ENCODE measurements at places on chromosomes 1 and 21. TPM values are rescaled to one million over a fixed set of nuclear protein-coding genes. Genes with fewer than 3 reads are reported as not detected.

GRCh38 chr1:205217418-205217817 is 5.9 kb upstream of the DSTYK start:
- no peak for DNase-seq

GRCh38 chr21:44314561-44314960 is 14.7 kb downstream of the PFKL start:
- no peak for DNase-seq

DNA sequence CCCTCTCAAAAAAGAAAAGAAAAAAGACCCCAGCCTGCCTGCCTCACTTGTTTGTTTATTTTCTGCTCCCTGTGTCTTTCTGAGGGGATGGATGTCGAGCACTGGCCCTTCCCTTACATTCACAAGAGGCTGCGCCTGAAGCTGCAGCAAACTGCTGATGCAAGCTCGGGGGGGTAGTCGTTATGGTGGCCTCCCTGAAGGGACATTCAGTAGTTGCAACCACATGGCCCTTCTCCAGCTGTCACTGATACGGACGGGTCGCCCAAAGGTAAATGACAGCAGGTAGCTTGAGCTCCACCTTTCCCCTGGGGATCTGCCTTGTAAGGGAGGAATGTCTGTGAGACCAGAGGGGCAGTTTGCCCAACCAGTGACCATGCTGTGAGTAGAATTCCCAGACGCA is 17.7 kb downstream of the PLEKHM2 start:
- DNase-seq, result no peak

DNA sequence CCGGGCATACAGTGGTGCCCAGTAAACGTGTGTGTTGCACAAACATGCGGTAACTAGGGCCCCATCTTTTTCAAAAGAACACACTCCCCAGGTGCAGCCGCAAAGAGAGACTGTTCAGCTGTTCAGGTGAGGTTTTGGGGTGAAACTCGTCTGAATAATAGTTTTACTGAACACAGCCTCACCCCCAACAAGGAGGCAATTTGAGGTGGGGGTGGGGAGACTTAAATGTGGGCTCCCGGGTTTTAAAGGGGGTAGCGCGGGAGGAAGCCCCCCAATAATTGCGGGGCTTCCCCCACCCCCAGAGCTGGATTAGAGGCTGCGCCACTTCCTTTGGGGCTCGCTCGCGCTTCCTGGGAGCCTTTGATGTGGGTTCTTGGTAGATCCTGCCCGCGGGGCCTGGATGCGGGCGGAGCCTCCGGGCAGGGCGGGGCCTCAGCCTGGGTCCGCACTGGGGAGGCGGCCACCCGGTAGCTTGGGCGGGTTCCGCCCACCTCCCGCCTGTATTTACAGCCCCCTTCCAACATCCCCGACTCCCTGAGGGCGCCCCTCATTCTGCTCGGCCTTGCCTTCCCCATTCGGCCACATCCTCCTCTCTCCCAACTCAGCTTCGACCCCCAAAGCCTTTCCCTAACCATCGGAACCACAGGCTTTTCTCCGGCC is 6.4 kb upstream of the EPHA2 start:
- DNase-seq, result no peak

GRCh38 chr1:224359207-224359606 is 2.5 kb downstream of the CNIH4 start:
- DNase-seq, result no peak

DNA sequence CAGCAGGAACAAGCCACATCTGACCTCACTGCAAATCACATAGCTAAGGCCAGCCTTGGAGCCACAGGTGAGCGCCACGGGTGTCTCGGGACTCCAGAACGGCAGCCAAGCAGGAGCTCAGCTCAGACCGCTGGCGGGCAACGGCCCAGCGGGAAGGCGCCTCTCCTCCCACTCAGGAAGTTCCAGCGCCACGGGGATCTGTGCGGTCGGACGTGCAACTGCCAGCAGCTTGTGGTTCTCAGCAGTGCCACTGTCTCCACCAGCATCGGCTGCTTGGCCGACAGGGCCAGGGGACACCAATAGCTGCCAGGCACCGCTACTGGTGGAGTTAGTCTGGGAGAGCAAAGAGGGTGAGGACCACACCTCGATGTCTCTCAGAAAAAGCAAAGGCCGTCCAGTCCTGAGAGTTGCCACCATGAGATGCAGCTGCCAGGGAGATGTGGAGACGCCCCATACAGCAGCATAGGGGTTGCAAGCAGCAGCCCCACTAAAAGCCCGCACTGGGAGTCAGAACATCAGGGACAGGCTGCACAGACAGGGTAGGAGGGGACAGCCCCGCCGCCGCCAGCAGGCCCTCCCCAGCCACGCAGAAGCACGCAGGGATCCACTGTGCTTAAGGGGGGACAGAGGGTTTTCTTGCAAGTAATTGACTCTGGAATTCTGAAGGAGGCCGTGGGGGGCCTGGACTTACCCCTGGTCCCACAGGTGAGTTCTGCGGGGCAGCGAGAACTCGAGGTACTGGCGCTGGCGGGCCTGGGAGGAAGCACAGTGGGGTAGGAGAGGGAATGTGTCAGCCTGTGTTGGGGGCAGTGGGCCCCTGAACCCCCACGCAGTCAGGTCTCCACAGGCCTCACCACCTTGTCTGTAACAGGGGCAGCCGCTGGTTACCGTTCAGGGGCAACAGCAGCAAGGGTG is 83.5 kb downstream of the NPHP4 start:
- no peak for DNase-seq

- no peak for DNase-seq
These were observed 8.6 kb downstream of the CRABP2 start for GRCh38 chr1:156696755-156697154.

DNA sequence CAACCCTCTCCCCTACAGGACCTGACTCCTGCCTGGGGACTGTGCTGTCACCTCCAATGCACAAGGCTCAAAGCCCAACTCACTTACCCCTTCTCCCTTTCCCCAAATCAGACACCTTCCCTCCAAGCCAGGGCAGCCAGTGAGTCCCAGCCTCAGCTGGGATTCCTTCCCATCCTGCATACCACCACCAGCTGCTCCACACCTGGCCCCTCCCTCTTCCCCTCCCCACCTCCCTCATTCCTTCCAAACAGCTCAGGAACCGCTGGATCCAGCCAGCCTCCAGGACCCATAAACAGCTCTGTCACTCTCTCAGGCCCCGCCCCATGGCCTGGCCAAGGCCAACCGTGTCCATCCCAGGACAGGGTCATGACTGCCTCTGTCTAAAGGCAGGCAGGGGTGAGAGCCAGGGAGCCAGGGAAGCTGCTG is 41.4 kb downstream of the ACOT7 start:
- no peak for DNase-seq

DNA sequence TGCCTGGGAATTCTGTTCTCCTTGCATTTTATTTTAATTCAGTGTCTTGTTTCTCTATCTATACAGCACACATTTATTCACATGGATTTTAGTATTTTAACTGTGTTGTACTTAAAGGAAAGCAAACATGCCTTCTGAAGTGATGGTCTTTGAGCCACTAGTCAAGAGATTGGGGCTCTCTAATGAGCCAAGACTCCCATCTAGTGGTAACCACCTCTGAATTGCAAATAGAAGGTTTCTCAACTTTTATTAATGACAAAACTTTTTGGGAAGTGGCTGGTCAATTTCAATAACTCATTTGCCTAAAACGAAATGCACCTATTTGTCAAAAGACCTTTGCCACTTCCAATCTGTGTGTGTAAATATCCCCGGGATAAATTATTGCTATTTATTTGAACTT is 199.6 kb downstream of the LTN1 start:
- DNase-seq, result no peak

- DNase-seq, result no peak
These were observed 129.9 kb upstream of the ZNF644 start for GRCh38 chr1:91151702-91152101.

DNA sequence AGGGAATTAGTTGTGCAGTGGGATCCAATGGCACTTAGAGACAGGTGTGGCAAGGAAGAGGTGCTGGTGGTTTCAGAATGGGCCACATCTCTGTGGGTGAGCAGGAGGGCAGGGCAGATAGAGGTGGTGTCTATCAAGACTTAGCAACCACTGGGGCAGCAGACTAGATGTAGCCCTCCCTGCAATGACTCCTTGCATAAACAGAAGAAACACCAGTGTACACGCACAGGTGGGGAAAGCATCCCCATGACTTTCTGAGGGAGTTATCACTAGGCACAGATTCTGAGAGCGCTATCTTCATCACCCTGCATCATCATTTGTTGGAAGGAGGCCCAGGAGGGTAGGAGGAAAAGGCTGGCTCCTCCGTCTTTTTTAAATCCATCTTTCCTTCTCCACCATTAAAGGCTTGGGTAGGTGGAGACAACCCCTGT is 58.4 kb downstream of the PLXNA2 start:
- peak; percentile 25 for DNase-seq

DNA sequence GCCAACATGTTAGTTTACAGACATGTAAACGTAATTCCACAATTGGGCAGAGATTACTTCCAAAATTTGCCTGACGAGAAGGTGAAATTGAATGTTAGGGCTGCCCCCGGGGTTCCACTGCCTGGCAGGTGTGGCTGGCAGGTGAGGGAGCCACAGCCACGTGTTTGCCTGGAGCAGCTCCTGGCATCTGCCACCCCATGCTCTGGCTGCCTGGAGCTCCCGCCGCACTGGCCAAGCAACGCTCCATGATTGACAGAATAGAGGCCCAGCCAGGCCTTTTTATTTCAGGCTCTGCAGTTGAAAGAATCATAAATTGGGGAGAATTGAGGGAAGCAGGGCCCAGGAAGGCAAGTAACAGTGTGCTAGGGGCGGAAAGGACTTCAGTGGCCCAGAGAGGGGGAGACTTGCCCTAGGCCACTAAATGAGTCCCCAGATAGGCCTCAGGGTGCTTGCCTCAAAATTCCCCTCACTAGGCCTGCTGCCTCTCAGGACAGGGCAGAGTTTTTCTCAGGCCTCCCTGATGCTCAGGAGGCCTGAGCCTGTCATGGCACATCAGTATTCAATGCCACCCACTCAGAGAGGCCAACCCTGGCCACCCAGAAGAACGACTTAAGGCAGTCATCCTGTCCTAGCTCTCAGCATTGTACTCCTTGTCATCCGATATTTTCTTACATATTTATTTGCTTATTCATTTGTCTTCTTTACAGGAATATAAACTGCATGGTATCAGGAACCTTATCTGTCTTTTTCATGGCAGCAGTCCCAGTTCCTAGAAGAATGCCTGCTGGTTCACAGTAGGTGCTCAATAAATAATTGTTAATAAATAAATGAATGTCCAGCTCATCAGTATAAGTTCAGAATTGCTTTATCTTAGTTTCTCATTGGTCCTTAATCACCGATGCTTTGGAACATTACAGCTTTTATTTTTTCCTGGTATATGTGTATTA is 16.6 kb upstream of the S1PR1 start:
- DNase-seq, result no peak

DNA sequence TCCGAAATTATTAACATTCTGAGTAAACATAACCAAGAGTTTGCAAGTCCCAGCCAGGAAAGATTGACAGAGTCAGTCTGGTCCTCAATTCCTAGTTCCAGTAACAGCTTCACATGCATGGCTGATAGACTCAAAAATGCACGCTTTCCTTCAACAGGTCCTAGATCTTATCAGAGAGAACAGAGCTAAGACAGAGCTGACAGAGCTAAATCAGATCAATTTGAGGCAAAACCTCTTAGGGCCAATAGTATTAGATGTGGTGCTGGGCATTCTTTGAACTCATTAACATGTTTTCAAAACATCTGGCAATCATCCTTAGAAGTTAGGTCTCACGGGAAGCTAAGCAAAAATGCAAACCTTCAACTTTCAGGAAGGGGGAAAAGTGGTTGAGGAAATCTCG is 114.0 kb downstream of the GREM2 start:
- DNase-seq, result no peak

DNA sequence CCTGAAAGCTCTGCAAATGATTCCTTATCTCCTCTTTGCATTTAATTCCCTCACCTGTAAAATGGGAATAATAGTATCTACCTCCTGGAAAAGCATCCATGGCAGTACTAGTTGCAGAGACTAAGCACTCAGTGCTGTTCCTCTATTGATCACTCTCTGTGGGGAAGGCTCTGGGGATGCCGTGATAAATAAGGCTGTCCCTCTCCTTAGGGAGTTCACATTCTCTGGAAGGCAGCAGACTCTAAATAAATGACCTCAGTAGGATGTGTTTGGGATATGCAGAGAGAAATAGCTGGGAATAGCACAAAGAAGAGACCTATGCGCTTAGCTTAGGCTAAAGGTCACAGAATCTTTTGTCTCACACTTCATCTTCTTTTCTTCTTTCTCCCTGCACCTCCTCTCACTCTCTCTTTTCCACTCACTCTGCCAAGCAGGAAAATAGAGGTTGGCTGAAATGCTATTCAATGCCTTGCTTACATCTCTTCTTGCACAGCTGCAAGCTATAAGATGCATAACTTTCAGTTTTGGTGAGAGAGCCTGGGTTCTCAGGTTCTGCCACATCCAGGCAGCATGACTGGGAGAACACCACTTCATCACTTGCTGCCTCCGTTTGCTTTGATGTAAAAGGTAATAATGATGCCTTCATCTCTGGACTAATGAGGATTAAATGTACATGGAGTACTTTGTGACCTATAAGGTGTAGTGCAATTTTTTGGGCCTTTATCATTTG is 101.5 kb downstream of the LMX1A start:
- DNase-seq, result no peak

DNA sequence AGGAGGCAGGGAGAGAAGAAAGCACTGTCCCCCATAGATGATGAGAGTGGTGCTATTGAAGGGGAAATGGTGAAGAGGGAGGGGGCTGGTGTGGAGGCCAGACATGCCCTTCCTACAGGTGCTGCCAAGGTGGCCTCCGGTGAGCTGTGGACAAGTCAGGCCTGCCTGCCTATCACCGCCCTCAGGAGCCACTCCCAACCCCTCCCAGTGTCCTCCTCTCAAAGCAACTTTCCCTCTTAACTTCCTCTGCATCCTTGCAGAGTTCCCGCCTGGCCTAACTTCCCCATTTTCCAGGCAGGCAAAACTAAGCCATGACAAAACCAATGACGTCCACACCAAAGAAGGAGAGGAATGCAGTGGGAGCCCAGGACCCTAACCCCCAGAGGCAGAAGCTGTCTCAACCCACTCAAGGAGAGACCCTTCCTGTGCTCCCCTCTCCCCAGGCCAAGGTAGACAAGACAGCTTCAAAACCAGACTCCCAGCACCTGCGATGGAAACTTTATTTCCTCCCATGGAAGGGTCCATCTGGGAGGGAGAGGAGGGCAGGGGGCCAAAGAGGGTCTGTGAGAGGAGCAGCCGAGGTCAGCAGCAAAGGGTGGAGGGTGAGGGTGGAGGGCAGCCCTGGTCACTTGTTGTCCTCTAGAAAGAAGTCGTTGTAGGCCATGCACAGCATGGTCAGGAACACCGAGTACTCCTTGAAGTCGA is 1.0 kb upstream of the S100A6 start:
- no peak for DNase-seq

Gene FGR
- total RNA-seq, result not detected

Gene LORICRIN
- not detected for total RNA-seq

Gene DNAJC11
- total RNA-seq, result 18.2 TPM

Gene KIF21B
- 0.60 TPM for total RNA-seq

Gene C1orf94
- total RNA-seq, result 0.68 TPM

Gene IVL
- not detected for total RNA-seq

Gene PCAT6
- total RNA-seq, result not detected

Gene ATP1A1
- total RNA-seq, result 52.3 TPM

Gene RAP1GAP
- total RNA-seq, result 0.96 TPM

Data from RPMI7951 (cell line).